Uterus (tissue), 4 donors: ENCODE measurements at places on chromosomes 12 and 14.
A peak's percentile ranks its signal among the peaks of the same experiment; 100 is the strongest.

DNA sequence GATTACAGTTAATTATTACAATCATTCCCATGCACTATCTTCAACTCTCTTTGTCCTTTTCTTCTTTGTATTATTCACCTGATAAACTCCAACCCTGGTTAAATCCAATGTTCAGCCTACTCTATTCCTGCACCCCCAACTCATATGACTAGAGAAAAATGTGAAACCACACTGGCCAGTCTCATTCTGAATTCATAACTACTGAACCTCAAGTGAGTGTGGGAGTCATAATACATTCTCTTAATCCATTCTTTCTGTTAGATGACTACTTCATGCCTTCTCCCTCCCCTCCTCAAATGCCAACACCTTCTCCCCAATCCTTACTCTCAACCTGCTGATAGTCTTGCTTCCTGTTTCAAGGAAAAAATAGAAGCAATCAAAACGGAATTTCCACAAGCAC is 22.3 kb upstream of the ITPR2 start:
- H3K27ac ChIP-seq, result no peak overlapping the region
- H3K27me3 ChIP-seq, result no peaks in the 10 kb centered on the region
- H3K36me3 ChIP-seq, result no peaks in the 10 kb centered on the region

- H3K4me1 ChIP-seq, result no peaks in the 10 kb centered on the region
- no peaks in the 10 kb centered on the region for H3K27me3 ChIP-seq
- H3K27ac ChIP-seq, result no peak overlapping the region
- DNase-seq, result no peak
- no peak overlapping the region for H3K4me3 ChIP-seq
Observed at GRCh38 chr12:53466640-53467039, 14.7 kb downstream of the PCBP2 start.

DNA sequence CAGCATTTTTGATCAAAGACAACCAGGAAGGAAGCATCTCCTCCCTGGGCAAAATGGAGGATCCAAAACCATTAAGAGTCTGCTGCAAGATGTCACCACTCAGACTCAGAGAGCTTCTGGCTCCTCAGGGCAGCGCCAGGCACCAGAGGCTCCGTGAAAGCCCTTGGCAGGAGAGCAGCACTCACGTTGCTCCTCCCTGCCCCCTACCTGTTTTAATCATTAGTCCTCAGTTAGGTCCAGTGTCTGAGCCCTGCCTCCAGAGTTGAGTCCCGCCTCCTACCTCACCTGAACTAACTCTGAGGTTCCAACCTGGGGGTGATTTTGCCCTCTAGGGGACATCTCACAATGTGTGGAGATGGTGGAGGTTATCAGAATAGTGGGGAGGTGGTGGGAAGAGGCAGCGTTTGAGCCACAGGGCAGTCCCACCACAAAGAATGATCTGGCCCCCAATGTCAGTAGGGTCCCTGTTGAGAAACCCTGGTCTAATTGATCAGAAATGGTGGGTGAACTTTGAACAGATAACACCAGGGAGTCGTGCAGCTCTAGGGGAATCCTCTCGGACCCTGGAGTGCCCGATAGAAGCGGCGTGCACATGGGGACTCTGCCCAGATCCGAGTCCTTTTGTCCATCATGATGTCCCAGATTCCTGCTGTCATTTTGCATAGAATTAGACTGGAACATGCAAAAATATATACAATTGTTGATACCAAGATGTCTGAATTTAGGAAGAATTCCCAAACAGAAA is 156.7 kb upstream of the DIO3 start:
- H3K27me3 ChIP-seq, result no peaks in the 10 kb centered on the region
- peak overlapping the region; percentile 12 for H3K27ac ChIP-seq
- DNase-seq, result no peak
- H3K36me3 ChIP-seq, result no peaks in the 10 kb centered on the region
- H3K4me1 ChIP-seq, result peaks cover 10% of the 10 kb centered on the region

GRCh38 chr12:115895247-115895646 is 382.2 kb downstream of the MED13L start:
- H3K4me3 ChIP-seq, result no peak overlapping the region
- DNase-seq, result no peak
- H3K36me3 ChIP-seq, result no peaks in the 10 kb centered on the region
- H3K27me3 ChIP-seq, result no peaks in the 10 kb centered on the region

GRCh38 chr12:2930865-2931264 is 28.3 kb upstream of the TEAD4 start:
- no peaks in the 10 kb centered on the region for H3K4me1 ChIP-seq
- no peak overlapping the region for H3K27ac ChIP-seq
- no peak for DNase-seq
- H3K4me3 ChIP-seq, result no peak overlapping the region
- H3K27me3 ChIP-seq, result no peaks in the 10 kb centered on the region
- no peaks in the 10 kb centered on the region for H3K36me3 ChIP-seq

GRCh38 chr14:34843011-34843554 is 32.1 kb downstream of the BAZ1A start:
- no peaks in the 10 kb centered on the region for H3K4me1 ChIP-seq

DNA sequence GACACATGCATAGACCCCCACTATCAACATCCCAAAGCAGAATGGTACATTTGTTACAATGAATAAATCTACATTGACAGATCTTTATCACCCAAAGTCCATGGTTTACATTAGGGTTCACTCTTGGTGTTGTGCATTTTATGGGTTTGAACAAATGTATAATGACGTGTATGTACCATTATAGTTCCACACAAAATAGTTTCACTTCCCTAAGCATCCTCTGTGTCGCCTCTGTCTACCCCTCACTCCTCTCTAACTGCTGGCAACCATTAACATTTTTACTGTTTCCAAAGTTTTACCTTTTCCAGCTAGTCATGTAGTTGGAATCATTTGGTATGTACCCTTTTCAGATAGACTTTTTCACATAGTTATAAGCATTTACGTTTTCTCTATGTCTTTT is 69.5 kb upstream of the LMO3 start:
- no peaks in the 10 kb centered on the region for H3K27me3 ChIP-seq
- no peak overlapping the region for H3K27ac ChIP-seq
- H3K4me1 ChIP-seq, result no peaks in the 10 kb centered on the region
- H3K4me3 ChIP-seq, result no peak overlapping the region

DNA sequence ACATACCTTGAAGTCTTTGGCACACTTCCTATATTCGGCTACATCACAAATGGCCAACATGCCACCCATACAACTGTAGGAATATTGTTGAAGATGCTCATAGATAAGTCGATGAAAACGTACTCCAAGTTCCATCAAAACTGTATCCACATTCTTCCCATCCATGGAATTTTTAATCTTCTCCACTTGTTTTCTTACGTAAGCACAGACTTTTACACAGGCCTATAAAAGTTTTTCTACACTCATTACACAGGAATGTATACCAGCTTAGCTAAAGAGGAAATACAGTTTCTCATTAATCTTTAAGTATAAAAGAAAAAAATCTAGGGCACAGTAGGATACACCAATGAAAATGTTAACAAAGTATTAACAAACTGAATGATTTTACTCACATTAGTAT is 59.1 kb downstream of the EXOC5 start:
- no peak overlapping the region for H3K27ac ChIP-seq
- H3K36me3 ChIP-seq, result no peaks in the 10 kb centered on the region
- DNase-seq, result no peak
- no peaks in the 10 kb centered on the region for H3K27me3 ChIP-seq

GRCh38 chr14:78829274-78829673 is 659.1 kb downstream of the NRXN3 start:
- H3K27me3 ChIP-seq, result no peaks in the 10 kb centered on the region
- DNase-seq, result no peak
- no peaks in the 10 kb centered on the region for H3K36me3 ChIP-seq
- H3K27ac ChIP-seq, result no peak overlapping the region
- no peaks in the 10 kb centered on the region for H3K4me1 ChIP-seq

GRCh38 chr12:63083046-63083445 is 68.0 kb downstream of the AVPR1A start:
- no peaks in the 10 kb centered on the region for H3K36me3 ChIP-seq
- H3K4me1 ChIP-seq, result no peaks in the 10 kb centered on the region
- H3K27me3 ChIP-seq, result no peaks in the 10 kb centered on the region
- no peak for DNase-seq
- H3K27ac ChIP-seq, result no peak overlapping the region

DNA sequence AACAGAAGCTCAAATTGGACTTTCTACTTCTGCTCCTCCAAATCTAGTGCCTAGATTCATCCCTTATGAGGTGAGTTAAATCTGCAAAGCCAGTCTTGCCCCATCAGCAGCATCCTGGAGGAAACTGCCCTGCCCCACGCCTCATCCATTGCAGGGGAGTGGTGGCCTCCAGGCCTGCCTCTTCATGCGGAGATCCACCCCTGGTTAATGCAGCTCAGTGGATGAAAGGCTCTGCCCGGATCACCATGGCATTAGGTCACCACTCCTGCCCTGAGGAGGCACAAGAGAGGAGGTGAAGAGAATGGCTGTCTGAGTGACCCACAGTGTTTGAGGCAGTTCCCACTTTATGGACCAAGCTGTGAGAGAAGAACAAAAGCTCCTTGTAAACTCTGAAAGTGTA is 218.1 kb downstream of the C12orf75 start:
- DNase-seq, result no peak
- no peaks in the 10 kb centered on the region for H3K4me1 ChIP-seq
- H3K36me3 ChIP-seq, result no peaks in the 10 kb centered on the region
- H3K27ac ChIP-seq, result no peak overlapping the region
- no peak overlapping the region for H3K4me3 ChIP-seq
- no peaks in the 10 kb centered on the region for H3K27me3 ChIP-seq

- no peaks in the 10 kb centered on the region for H3K4me1 ChIP-seq
- no peaks in the 10 kb centered on the region for H3K36me3 ChIP-seq
- H3K27me3 ChIP-seq, result no peaks in the 10 kb centered on the region
- no peak overlapping the region for H3K27ac ChIP-seq
- no peak for DNase-seq
Observed at GRCh38 chr14:66468778-66469367, 17.3 kb upstream of the CCDC196 start.

DNA sequence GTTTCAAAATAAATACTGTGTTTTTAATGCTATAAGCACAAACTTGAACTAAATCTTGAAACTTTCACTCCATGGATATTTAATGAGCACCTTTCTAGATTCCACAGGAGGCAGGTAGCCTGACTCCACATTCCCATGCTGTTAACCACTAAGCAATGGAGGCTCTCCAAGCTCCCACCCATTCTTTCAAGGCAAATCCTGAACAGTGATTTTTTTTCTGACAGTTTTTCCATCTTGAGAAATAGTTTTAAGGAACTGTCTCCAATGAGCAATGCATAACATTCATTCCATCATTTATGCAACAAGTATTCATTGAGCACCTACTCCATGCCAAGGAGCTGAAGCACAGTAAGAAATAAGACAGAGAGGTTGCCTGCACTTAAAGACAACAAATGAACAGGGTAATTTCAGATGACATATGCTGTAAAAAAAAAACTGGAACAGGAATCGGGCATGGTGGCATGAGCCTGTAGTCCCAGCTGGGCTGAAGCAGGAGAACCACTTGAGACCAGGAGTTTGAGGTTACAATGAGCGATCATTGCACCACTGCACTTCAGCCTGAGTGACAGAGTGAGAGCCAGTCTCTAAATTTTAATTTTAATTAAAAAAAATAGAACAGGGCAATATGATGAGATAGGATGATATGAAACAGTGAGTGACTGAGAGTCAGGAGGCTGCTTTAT is 102.3 kb upstream of the CPSF6 start:
- H3K27ac ChIP-seq, result no peak overlapping the region
- no peaks in the 10 kb centered on the region for H3K36me3 ChIP-seq
- no peaks in the 10 kb centered on the region for H3K27me3 ChIP-seq
- DNase-seq, result no peak
- H3K4me3 ChIP-seq, result no peak overlapping the region

GRCh38 chr14:84646786-84647500 is 883.0 kb upstream of the FLRT2 start:
- H3K27me3 ChIP-seq, result no peaks in the 10 kb centered on the region
- no peak for DNase-seq
- no peak overlapping the region for H3K4me3 ChIP-seq
- no peaks in the 10 kb centered on the region for H3K36me3 ChIP-seq
- H3K27ac ChIP-seq, result no peak overlapping the region

DNA sequence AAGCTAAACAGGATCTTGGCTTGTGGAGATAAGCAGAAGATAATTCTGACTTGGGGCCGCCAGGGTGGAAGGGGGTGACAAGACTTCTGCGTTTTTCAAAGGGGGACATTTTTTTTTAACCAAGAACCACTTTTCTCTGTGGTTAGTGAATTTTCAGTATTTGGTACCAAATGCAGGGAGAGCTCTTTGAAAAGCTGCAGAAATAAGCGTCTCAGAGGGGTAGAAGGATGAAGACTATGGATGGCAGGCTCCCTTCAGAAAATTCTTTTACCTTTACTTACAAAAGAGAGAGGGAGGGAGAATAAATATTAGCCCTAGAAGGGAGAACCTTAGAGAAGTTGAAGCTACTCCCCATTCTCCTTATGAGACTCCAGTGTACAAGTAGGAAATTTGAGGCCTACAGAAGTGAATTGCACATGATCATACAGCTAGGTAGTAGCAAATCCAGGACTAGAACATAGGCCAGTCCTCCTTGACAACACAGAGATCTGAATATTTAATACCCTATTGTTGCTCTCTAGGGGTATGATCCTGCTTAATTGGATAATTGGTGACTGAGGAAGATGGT is 840 bp downstream of the MRPL52 start:
- no peaks in the 10 kb centered on the region for H3K36me3 ChIP-seq
- H3K4me1 ChIP-seq, result no peaks in the 10 kb centered on the region
- peak overlapping the region; percentile 69 for H3K27ac ChIP-seq
- peak overlapping the region; percentile 56 for H3K4me3 ChIP-seq
- no peak for DNase-seq

DNA sequence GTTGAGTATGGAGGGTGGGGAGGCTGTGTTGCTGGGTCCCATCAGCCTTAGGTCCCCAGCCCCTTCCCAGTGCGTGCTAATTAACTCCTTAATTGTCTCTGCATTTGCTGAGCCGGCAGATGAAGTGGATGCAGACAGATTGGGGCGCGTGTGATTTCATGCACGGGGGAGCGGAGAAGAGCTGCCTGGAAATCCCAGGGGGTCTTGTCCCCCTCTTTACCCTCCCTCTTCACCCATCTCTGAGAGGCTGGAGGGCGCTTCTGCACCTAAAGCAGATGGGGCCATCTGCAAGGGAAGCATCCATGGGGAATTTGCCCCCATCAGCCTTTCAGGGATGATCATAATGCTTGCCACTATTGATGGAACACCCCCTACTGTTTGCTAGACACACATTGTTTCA is 4.4 kb upstream of the ASIC1 start:
- no peaks in the 10 kb centered on the region for H3K36me3 ChIP-seq
- no peak overlapping the region for H3K27ac ChIP-seq
- H3K4me3 ChIP-seq, result no peak overlapping the region
- no peak for DNase-seq
